ENCODE measurements at places on chromosomes 7 and 10. TPM values are rescaled to one million over a fixed set of nuclear protein-coding genes. Genes with fewer than 3 reads are reported as not detected.

Gene PLPP4
- 0.75 TPM for total RNA-seq

Gene LIPM
- total RNA-seq = not detected

Gene PIK3AP1
- 137 TPM for total RNA-seq

Gene NPSR1
- not detected for total RNA-seq

Gene MSS51
- total RNA-seq = 1.6 TPM

Gene STOX1
- 0.33 TPM for total RNA-seq

Gene CFAP58
- 0.08 TPM for total RNA-seq

Gene SPDYE2
- not detected for total RNA-seq

Gene FANK1
- 0.28 TPM for total RNA-seq

Gene UTF1
- not detected for total RNA-seq

Gene TMEM213
- not detected for total RNA-seq

Gene CALHM3
- not detected for total RNA-seq

Gene STRIP2
- total RNA-seq = 4.8 TPM

Gene OR2A1
- not detected for total RNA-seq

Gene MGMT
- total RNA-seq = 48.4 TPM

Gene PAOX
- 17.5 TPM for total RNA-seq

Gene TEX36
- not detected for total RNA-seq

Gene FGFR2
- 69.9 TPM for total RNA-seq

Gene WEE2
- not detected for total RNA-seq

Gene TMEM72
- total RNA-seq = 0.33 TPM

Gene ZNF107
- total RNA-seq = 1.7 TPM

Data from liver (tissue), 10 donors.